Left renal cortex interstitium (tissue), 4 donors: ENCODE measurements at places on chromosomes 6 and 20.
A peak's percentile ranks its signal among the peaks of the same experiment; 100 is the strongest.

DNA sequence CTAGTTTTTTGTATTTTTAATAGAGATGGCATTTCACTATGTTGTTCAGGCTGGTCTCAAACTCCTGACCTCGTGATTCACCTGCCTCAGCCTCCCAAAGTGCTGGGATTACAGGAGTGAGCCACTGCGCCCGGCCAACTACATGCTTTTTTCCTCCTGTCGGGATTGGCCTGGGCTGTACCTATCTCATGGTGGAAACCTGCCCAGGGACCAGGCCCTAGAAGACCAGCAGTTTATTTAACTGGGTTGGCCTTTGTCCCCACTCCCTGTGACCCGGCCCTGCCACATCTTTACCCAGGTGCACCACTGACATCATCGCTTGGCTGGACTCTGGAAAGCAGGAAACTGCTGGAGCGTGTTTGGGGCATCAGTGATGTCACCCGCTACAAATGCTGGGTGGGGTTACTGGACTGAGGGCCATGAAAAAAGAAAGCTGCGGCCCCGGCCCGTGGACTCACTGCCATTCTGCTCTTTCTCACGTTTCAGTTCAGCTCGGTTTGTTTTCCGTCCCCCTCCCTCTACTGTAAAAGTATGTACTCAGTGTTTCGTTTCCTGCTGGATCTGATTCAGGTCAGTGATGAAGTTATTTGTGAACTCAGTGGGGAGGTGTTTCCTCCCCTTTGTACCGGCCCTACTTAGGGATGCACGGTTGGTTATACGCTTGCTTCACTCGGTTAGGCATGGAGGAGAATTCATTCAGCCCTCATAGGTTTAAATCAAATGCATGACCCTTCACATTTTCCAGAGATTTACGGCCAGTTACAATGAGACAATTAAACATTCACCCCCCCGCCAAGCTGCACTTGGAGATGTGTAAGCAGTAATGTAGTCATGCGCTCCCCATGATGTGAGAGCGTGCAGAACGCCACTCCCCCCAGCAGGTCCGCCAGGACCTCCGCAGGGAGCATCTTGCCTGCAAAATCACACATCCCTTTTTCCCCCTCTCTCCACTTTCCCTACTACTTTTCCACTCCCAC, 179.3 kb downstream of the MTHFD1L start:
- peak; percentile 87 for DNase-seq

DNA sequence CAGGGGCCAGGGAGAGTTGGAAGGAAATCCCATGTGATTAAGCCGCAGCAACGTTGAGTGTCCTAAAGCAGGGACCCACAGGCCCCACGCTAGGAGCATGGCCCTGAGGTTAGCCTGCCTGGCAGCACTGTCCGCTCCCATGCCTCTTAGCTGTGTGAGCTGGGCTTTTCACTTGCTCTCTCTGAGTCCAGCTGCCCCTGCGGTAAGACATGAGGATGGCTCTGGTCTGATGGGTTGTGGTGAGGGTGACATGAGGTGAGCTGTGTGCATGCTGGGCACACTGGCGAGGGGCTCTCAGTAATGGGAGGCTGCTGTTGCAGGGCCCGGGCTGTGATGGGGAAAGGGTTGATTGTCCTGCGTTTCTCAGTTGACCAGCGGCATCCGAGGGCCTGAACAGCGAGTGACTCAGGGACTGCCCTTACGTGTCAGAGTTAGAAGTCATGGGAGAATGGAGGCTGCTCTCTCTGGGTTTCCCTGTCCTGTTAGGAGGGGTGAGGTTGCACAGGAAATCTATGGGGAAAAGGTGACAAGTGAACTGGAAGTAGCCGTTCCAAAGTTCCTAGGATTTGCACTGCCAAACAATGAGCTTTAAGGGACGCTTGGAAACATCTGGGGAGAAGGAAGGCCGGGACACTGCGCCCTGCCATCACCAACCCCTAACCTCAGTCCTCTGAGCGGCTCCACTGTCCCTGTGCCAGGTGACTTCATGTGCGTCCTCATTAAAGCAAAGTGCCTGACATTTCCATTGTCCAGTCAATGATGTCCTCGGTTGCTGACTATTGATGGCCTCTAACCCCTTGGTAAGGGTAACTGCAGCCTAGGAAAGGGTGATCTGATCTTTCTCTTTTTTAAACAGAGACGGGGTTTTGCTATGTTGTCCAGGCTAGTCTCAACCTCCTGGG, 51.3 kb downstream of the ADNP start:
- DNase-seq, result no peak

DNA sequence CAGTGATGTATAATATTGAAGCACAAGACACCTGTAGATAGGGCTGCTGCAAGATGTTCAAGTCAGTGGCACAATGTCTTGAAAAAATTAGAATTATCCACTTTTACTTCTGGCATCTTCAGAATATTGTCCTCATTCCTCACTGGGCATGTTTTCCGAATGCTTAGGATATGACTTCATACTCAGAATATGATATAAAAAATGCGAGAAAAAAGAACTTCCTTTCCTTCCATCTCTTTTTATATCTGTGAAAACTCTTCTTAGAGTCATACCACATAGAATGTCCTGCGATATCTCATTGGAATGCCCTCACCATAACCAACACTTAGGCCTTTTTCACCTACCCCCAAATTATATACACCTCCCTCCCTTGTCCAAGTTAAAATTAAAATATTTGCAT, 4.6 kb downstream of the MAS1L start:
- DNase-seq, result no peak

DNA sequence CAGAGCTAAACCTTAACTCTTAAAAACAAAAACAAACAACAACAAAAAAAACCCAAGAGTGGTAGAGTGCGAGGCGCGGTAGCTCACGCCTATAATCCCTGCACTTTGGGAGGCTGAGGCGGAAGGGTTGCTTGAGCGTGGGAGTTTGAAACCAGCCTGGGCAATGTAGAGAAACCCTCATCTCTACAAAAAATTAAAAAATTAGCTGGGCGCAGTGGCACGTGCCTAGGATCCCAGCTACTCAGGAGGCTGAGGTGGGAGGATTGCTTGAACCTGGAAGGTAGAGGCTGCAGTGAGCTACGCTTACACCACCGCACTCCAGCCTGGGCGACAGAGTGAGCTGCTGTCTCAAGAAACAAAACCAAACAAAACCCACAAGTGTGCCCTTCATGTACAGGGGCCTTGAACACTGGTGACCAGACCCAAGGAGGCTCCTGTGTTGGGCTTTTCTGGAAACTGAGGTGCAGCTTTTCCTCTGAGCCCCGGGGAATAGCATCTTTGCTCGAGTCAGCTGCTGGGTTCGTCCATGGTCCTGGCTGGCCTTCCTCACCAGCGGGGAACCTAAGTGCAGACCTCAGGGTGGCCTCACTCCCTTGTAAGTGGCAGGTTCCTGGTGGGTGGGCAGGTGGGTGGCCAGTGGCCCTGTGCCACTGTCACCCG, 39.9 kb downstream of the PYGB start:
- no peak for DNase-seq

DNA sequence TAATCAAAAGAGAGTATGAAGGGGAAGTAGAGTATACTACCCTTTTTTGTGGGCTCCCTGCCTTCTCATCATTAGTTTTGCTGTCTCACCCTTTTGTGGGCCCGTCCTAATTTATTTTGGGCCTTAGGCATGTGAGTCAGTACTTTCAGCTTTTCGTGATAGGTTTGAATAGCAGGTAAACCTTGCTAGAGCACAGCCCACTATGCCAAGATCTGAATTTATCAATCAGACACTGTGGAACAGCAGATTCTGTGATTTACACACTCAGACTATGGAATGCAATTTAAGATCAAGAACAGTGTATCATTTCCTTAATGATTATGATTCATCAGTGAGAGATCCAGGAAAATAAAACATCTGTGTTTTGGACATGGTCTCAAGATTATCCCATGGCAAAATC, 1117.1 kb downstream of the KHDRBS2 start:
- DNase-seq, result no peak

- DNase-seq, result no peak
Observed at GRCh38 chr6:83488861-83489260, 23.5 kb upstream of the PRSS35 start.

DNA sequence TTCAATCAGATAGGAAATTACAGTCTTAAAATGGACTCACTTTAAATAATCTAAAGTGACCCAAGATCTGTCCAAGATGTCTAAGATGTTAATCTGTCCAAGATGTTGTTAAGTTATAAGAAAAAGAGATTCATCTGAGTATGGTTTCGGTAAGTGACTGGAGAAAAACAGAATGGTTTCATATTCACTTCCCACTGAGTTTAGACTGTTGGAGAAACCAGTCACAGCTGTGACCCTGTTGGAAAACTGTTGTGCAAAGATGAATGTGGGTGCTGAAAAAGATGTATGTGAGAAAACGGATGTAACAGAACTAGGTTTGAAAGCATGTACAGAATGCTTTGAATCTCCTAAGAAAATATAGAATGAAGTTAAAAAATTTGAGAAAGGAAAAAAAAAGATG, 325.9 kb downstream of the COL12A1 start:
- DNase-seq, result no peak

- DNase-seq, result no peak
Observed at GRCh38 chr6:149231778-149232177, 85.7 kb upstream of the TAB2 start.

- no peak for DNase-seq
Observed at GRCh38 chr20:45509091-45509490, 6.3 kb downstream of the SPINT3 start.

DNA sequence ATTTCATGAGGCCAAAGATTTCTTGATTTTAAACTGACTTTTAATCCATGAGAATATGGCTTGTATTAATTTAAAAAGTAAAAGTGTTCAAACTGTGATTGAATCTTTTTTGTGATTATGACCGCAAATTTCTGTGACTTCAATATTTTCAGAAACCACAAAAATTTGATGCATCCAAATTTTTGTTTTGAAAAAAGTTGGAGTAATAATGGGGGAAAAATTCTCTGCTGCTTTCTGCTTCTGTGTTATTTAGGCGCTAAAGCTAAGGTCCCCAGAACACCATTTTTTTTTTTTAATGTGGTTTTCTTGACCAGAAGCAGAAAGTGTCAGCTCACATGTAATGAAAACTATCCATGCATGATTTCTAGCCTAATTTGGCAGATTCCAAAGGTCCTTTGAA, 65.3 kb downstream of the GRIK2 start:
- DNase-seq, result no peak

DNA sequence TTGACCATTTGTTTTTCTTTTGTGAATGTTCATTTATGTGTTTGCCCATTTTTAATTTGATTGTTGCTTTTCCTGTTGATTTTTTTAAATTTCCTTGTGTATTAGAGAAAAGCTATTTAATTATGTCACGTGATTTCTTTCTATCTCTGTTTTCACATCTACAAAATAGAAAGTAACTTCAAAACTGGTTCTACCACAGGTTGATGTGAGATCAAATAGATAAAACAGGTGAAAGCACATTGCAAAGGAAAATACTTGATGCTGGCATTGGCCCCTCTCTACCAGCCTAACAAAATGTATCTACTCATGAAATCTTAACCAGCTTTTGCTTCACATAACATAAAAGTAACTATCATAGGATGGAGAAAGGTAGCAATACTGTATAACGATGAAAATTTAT, 129.2 kb downstream of the TMEM242 start:
- DNase-seq, result no peak

DNA sequence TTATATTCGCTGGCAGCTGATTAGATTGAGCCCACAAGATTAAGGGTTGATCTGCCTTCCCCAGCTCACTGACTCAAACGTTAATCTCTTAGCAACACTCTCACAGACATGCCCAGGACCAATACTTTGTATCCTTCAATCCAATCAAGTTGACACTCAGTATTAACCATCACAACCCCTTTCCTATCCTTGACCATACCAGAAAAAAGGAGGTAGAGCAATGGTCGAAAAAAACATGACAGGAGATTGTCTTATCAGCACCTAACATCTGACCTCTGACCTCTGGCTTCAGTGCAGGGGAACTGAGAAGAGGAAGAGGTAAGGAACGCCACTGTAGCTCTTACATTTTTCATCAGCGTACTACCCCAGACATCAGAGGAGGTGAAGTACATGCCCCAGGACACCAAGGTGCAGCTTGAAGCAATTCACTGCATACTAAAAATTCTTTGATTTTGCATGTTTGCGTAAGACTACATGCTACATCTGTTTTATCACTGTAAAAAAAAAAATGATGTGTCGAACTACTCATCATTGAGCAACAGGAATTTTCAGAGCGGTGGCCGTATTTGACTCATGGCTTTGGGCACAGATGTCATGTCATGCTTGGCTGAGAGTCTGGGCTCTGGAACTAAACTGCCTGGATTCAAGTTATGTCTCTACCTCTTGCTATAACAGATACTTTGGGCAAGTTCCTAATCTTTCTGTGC, 188.0 kb upstream of the TAB2 start:
- no peak for DNase-seq

DNA sequence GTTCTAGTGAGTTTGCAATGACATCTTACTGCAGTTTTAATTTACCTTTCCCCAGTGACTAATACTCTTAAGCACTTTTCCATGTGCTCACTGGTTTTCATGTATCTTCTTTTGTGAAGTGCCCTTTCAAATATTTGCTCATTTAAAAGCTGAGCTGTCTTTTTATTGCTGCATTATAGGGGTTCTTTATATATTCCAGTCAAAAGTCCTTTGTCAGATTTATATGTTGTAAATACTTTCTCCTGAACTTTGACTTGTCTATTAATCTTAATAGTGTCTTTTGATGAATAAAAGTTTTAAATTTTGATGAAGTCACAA, 50.2 kb upstream of the ELOVL5 start:
- no peak for DNase-seq
